ENCODE measurements at places on chromosomes 7 and 10. TPM values are rescaled to one million over a fixed set of nuclear protein-coding genes. Genes with fewer than 3 reads are reported as not detected.
A peak's percentile ranks its signal among the peaks of the same experiment; 100 is the strongest.

IGF2BP3 gene
- total RNA-seq = 0.48 TPM

SYT15B gene
- total RNA-seq = 2.6 TPM

OR6B1 gene
- not detected for total RNA-seq

RTKN2 gene
- 0.14 TPM for total RNA-seq

IRF5 gene
- total RNA-seq = 5.8 TPM

TYW1B gene
- 2.1 TPM for total RNA-seq

UBE3C gene
- total RNA-seq = 58.7 TPM

CYP2C18 gene
- not detected for total RNA-seq

AGBL3 gene
- total RNA-seq = 4.3 TPM

GAD2 gene
- not detected for total RNA-seq

PNLIP gene
- total RNA-seq = not detected

HSPA12A gene
- total RNA-seq = 20.8 TPM

GRCh38 chr7:2787251-2787951 is 56.7 kb downstream of the GNA12 start:
- DNase-seq = no peak

GRCh38 chr10:37856881-37857286 is 526 bp downstream of the ZNF248 start:
- DNase-seq = peak; percentile 78

DNA sequence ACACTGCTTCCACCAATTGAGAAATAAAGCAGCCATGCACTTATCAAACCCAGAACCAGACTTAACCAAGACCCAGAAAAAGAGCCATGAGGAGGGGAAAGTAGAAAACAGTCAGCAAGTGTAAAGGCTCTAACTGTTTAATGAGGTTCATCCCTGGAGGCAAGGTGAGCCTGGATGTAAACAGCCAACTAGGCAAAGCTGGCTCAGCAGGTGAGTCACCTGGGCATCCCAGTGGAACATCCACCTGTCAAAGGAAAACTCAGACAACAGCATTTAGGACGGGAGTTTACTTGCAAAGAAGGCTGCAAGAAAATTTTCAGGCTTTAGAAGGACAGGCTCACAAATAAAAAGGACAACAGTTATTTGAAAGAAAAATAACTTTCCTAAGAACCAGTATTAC is 153.0 kb downstream of the SNX13 start:
- DNase-seq = no peak

DNA sequence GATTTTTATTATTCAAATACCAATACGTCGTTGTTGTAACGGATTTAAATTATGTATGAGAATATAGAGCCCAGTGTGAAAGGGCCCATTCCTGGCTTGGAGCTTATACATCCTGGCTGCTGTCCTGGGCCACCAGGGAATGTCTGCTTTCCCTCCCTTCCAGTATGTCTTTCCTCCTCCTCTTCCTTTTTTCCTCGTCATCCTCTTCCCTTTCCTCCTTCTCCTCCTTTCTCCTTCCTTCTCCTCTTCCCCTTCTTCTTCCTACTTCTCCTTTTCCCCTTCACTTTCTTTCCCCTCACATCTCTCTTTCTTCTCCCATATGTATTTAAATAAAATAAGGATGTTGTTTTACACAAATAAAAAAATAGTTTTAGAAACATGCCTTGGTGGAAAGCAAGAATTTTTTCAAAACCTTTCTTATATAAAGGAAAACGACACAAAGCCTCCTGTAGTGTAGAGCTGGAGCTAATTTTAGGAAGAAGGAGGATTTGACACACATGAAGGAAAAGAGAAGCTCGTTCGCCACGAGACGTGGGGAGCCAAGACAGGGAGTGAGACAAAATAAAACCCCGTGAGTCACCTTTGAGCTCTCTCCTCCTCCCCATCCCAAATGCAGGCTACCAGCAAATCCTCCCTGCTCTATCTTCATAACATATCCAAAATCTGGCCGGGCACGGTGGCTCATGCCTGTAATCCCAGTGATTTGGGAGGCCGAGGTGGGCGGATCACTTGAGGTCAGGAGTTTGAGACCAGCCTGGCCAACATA is 301.1 kb upstream of the LYZL1 start:
- DNase-seq = no peak

DNA sequence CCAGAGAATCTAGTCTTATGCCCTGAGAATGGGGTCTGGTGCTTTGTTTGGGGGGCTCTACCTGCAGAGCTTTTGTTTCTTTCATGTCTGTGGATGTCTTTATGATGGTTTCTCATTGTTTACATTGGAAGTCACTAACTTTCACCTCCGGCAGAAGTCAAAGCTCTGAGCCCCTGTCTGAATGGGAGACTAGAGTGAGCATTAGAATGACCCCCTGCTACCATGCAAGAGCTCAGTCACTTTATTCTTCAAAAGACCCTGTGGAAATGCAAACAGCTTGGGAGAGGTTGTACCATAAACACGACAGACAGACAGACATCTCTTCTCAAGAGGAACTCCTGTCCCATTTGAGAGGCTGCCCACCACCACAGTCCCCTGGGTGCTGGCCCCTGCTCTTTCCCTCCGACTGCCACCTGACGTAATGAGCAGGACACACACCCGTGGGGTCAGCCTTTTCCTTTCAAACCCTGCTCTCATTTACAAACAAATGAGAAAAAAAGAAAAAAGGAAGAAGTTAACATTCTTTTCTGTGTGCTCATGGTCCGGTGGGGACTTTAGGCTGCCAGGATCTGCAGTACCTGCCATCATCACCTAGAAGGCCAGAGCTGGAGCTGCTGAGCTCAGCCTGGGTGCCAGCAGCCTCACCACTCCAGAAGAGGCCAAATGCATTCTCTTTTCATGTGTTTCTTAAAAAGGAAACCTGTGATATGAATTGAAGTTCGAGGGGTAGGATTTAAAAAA is 91.6 kb downstream of the FZD1 start:
- DNase-seq = no peak

DNA sequence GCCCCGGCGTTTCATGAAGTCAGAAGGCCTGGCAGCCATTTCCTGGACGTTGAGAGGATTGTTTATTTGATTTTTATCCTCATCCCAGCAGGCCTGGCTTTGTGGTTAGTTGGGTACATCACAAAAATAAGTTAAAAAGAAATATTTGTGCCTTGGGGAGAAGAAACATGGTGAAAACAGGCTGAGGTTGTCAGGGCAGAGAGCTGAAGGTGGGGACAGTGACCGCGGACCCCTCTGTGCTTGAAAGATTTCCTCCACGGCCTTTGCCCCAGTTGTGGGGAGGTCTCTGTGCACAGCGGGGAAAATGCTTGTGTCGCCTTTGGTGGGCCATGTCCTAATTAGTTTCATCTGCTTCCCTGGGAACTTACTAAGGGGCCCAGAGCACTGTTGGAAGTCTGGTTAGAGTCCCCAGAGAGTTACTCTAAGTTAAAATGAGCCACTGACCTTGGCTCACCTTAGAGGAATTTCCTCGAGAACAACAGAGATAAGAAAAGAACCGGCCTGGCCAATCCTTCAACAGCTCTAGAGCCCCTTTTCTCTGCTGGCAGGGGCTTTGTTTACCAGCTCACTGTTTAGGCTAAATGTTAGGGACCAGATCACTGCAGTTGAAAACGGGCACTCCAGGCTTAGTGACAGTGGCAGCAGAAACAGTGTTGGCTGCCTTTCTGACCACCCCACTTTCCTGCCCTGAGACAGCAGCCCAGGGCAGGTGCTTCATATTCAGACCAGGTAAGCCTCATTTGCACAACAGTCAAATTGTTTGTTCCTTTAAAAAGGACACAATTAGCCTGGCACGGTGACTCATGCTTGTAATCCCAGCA is 37.9 kb downstream of the CRCP start:
- peak; percentile 52 for DNase-seq

GRCh38 chr7:141950806-141951205 is 4.0 kb upstream of the CLEC5A start:
- DNase-seq = no peak

GRCh38 chr7:107208563-107208962 is 39.8 kb downstream of the HBP1 start:
- DNase-seq = no peak

DNA sequence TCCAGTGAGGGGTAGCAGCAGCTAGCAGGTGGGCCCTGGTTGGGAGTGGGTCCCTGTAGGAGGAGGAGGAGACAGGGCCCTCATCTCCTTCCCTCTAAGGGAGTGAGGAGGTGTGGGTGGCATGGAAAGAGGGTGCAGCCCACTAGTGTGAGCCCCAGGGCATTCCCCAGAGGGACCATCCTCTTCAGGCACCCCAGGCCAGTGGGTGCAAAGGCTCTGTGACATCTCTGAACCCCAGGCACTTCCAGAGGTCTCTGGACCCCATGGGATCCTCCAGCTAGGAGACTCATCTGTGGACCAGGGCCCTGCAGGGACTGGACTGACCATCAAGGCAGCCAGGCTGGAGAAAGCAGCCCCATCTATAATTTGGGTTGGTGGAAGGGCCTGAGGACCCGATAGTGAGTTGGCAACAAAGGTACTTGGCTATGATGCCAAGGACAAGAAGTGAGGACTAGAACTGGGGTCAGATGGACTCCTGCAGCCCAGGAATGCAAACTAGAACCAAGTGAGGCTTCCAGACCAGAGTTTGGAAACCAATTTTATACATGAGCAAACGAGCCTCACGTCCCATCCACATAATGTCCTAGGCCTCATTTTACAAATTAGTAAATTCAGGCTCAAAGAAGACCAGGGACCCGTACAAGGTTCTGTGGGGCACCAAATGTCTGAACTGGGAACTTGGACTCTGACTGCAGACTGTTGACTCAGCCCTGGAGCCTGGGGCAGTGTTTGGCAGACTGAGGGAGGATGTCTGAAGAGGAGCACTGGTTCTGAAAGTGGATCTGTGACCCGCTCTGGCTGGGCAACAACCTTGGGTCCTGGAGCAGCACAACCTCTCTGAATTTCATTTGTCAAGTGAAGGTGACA is 1.4 kb upstream of the VSTM4 start:
- no peak for DNase-seq

DNA sequence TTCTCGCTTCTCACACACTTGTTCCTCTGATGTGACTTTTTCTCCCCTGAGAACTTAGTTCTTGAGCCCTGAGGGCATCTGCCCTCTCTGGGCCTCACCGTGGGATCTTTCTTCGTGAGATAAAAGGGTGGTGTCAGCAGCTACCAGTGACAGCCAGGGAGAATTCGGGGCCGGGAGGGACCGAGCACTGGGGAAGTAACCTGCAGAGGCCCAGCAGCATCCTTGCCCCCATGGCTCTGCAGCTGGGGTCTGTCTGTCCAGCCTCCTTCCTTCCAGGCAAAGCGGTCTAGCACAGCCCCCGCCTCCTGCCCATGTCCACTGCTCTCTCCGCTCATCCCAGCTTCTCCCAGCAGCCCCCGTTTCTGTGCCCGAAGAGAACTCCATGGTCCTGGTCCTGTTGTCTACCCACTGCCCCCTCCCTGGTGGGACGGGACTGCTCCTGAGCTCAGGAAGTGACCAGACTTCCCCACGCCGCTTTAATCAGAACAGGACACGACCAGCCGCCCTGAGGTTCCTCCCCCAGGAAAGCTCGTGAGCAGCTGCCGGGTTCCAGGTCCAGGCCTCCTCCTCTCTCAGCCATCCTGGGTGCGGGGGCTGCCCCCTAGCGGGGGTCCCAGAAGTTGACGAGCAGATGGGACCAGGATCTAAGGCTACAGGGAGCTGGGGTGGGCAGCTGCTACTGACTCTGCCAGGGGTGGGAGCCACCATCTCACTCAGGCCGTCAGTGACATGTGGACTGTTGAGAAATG is 187.5 kb downstream of the WDR37 start:
- no peak for DNase-seq

GRCh38 chr7:28768577-28769147 is 189.5 kb downstream of the TRIL start:
- DNase-seq = no peak

DNA sequence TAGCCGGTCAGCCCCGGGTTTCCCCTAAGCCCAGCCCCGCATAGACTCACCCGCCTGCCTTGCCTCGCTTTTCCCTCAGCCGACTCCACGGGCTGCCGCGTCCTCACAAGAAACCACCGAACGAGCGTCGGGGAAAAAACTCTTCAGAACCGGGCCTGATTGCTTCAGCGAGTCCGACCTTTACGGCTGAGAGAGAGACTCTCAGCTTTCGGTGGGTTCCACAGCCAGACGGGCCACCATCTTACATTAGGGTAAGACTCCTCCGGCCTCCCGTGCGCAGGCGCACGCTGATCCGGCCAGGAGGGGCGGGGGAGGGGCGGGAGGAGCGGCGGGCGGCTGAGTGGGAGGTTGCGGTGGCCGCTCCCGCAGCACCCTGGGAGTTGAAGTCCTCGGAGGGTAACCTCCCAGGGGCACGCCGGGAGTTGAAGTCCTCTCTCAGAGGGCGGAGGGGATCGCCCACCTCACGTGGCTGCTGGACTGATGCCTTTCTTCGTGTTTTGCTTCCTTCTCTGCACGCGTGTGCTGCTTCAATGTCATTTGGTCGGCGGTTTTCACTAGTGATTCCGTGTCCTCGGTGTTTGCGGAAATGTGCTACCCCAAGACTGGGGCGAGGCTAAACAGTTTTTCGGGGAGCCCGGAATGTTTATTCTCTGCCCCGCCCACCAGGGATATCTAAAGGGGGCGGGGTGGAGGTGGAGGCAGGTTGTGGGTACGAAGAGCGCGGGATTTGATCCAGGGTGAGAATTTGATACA is at the start of gene CNOT4:
Gene CNOT4, minus strand, starts transcription at position 264 of the 753 bp plus-strand sequence. CDS start 71,771 bp downstream, outside the sequence.
- peak; percentile 99 for DNase-seq

- no peak for DNase-seq
Measured at GRCh38 chr7:129332254-129333035, 101.8 kb upstream of the STRIP2 start.

- DNase-seq = no peak
Measured at GRCh38 chr7:3301831-3302618, 973 bp downstream of the SDK1 start.

DNA sequence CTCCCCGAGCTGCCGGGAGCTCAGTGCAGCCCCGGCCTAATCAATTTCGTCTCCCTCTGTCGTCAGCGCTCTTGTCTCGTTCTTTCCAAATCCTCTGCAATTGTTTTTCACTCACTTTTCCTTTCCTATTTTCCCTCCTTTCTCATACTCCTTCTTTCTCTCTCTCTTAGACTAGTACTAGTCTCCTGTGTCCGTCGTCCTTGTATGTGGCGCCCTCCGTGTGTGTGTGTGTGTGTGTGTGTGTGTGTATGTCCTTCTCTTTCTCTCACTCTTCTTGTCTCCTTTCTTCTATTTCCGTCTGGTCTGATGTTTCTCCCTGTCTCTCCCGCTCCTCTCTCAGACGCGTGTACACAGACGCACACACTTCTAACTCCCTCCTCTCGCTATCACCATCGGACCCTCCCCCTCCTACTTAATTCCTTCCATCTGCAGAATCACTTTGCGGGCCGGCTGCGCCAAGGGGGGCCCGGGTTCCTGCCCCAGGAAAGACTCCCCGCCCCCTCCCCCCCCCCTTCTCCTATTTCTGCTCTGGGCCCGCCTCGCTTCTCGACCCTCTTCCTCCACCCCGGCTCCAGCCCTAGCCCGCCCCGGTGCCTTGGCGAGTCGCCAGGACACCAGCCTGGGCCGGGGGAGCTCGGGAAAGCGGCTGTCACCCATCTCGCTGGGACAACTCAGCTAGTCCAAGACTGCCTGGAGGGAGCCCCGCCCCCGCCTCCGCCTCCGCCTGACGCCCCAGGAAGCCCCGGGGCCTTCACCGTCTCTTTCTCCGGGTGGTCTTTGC is 743 bp upstream of the ZCCHC24 start:
- DNase-seq = peak; percentile 89

DNA sequence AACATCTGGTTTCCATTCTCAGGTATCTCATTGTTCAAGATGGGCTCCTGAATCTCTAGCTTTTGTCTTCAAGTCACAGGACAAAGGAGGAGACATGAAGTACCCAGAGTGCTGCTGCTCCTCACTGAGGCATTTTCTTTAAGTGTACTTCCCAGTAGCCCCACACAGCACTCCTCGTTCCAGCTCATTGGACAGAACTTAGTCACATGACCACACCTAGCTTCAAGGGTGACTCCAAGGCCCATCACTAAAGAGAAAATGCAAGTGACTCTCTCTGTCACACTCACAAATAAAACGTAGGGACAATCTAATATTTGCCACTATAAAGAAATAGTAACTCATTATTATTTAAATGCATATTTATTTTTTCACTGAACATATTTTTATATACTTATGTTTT is 58.3 kb upstream of the NEUROD6 start:
- DNase-seq = no peak
